ENCODE measurements at places on chromosomes 3 and 15. TPM values are rescaled to one million over a fixed set of nuclear protein-coding genes. Genes with fewer than 3 reads are reported as not detected.

DNA sequence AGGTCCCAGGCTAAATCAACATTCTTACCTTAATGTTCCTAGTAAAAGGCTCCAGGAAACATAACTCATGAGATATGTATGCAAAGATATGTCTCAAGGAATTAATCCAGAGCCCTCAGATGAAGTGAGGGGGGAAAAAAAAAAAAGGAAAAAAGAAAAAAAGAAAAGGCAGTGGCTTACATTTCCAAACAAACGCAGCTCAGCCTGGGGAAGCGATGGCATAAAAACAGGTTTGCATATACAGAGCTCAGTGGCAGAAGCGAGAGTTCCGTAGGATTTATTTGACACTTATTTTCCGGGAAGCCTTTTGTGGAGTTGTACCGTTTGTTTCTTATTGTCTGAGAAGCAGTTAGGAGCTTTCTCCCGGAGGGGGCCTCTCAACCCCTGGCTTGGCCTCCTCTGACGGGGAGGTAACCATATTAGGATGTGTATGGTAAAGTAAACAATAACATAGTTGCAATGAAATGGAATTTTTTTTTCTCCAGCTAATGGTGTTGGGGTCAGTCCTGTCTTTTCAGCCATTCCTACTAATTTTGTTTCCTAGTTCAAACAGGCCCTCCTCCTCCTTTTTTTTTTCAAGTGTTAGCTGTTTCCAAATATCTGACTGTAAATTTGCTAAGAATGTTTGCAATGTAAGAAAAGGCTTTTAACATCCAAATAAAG is 338.6 kb downstream of the FOXP1 start:
- DNase-seq = no peak
- peak overlapping the region; percentile 30 for H3K27ac ChIP-seq
- H3K36me3 ChIP-seq = no peaks in the 10 kb centered on the region
- H3K4me1 ChIP-seq = peaks cover 62% of the 10 kb centered on the region
- peaks cover 9% of the 10 kb centered on the region for H3K27me3 ChIP-seq

The CCK gene
- total RNA-seq = not detected

The GUCA1C gene
- total RNA-seq = not detected

GRCh38 chr3:143165211-143165610 is 45.6 kb downstream of the CHST2 start:
- H3K4me3 ChIP-seq = no peak overlapping the region
- peaks cover 5% of the 10 kb centered on the region for H3K36me3 ChIP-seq
- H3K27ac ChIP-seq = no peak overlapping the region
- no peaks in the 10 kb centered on the region for H3K4me1 ChIP-seq
- DNase-seq = no peak

The HHATL gene
- 7.6 TPM for total RNA-seq
